ENCODE measurements at places on chromosomes 2 and 18.

DNA sequence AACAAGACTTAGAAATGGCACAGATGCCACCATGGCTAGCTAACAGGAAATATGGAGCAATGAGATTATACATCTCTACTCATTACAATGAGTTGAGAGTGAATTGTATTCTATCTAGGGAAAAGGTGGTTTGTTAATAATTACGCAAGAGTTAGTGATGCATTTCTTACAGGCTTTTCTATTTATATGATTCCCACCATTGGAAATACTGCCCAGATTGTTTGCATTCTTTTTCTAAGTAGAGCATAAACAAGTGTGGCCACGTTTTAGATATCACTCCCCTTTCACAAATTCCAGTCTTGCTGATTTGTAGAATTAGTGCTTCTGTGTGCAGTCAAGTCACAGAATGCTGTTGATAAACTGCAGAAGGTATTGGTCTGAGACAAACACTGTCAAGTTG is 56.6 kb downstream of the ZNF804A start:
- no peak for DNase-seq

DNA sequence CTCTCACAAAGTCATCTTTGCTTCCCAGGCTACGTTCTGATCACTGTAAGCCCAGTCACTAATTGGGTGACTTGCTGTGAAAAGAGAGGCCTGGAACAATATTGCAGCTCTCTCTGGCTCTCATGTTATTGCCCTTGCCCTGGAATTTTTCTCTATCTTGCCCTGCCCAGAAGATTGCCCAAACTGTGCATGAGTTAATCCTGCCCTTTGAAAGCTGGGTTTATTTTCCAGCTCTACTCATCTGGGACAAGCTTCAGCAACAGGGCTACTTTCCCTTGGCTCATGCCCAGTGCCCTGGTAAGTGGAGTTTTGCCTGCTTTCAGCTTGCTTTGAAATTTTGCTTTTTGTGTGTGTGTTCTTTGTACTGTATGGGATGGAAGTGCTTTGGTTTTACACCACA is 6.9 kb upstream of the EHBP1 start:
- no peak for DNase-seq

DNA sequence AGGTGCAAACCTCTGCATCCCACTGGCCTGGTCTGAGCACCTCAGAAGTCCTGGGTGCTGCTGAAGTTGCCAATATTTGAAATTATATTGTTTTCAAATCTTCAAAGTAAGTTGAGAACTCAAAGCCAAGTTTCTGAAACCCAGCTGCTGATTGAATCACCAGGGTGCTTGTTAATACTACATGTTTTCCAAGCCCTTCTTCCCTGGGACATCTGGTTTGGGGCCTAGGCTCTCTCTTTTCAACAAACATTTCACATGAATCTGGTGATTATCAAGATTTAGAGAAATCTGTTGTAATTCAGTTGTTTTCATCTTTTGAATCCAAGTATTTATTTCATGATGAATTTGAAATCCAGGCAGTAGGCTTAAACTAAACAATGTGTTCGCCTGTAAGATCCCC is 24.4 kb downstream of the MLPH start:
- no peak for DNase-seq

DNA sequence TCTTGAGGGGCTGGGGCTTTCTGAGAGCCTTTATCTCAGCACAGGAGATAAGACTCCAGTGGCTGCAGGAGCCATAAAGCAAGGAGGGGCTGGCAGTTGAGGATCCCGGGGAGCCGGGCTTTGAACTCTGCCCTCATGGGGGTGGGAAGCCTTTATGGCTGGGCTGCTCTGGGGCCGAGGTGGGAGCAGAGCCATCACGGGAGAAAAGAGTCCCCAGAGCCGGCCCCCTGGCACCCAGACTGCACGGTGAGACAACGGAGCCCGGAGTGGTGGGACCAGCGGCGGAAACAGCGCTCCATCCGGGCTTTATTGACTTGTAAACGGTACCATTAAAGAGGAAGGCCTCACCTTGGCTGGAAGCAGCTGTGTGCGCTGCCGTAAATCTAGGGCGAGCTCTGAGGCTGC is 162.6 kb downstream of the MYCN start:
- DNase-seq: no peak

GRCh38 chr2:11370377-11371091 is 26.1 kb upstream of the ROCK2 start:
- no peak for DNase-seq

DNA sequence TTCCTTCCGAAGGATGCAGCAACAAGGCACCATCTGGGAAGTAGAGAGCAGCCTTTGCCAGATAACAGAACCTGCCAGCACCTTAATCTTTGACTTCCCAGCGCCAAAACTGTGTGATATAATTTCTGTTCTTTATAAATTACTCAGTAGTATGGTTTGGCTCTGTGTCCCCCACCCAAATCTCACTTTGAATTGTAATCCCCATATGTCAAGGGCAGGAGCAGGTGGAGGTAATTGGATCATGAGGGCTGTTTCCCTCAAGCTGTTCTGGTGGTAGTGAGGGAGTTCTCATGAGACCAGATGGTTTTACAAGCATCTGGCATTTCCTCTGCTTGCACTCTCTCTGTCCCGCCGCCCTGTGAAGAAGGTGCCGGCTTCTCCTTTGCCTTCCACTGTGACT is 899.9 kb downstream of the TRIB2 start:
- no peak for DNase-seq

All from stimulated activated CD4-positive, alpha-beta T cell treated with anti-CD3 and anti-CD28 coated beads, Interleukin-2, amount 100 ng/mL, for 24 hours (primary cell).